IMR-90 (cell line): ENCODE measurements at places on chromosomes 3 and 15. TPM values are rescaled to one million over a fixed set of nuclear protein-coding genes. Genes with fewer than 3 reads are reported as not detected.

DNA sequence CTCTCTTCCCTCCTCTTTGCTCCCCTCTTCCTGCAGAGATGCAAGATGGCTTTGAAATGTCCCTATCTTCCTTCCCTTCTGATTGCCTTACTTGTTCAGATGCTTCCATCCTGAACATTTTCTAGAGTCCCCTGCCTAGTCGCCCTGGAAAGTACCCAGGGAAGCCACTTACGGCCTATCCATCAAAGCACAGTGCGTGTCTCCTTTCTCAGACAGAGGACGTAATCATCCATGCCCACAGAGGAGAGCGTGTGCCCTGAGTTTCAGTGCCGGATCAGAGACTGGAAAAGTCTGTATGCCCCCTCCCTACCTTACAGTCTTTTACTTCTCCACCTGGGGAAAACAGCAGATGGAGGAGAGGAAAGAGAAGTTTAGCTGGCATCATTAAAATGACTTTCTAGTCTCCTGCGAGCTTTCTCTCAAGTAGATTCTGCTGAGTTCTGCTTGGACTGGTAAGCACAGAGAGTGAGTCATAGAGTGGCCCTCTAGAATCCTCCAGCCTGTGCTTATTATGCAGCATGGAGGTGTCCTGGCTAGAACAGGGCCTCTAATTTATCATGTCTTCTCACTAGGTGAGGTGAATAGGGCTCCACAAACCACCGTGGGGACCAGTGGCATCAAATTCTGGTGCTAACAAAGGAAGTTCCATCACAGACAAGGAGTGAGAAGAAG is 114.6 kb downstream of the SLCO3A1 start:
- H3K27ac ChIP-seq, result no peak overlapping the region
- H3K4me3 ChIP-seq, result no peak overlapping the region
- no peaks in the 10 kb centered on the region for H3K36me3 ChIP-seq
- peaks cover 6% of the 10 kb centered on the region; the same call in 1 of the 2 replicates for H3K4me1 ChIP-seq
- H3K27me3 ChIP-seq, result no peaks in the 10 kb centered on the region

GRCh38 chr3:52443268-52443610 is 1.7 kb downstream of the SEMA3G start:
- H3K27me3 ChIP-seq, result no peaks in the 10 kb centered on the region
- DNase-seq, result no peak
- H3K4me3 ChIP-seq, result no peak overlapping the region
- no peaks in the 10 kb centered on the region for H3K36me3 ChIP-seq
- no peaks in the 10 kb centered on the region for H3K4me1 ChIP-seq

The LYZL4 gene
- not detected in 2 replicates for total RNA-seq

GRCh38 chr15:42511007-42511391 is 15.6 kb downstream of the SNAP23 start:
- H3K4me1 ChIP-seq, result peaks cover 16% of the 10 kb centered on the region
- H3K36me3 ChIP-seq, result peaks cover 12% of the 10 kb centered on the region
- no peak overlapping the region; the same call in 1 of the 2 replicates for H3K4me3 ChIP-seq
- peak overlapping the region; percentile 52; the same call in 1 of the 2 replicates for H3K27ac ChIP-seq
- H3K27me3 ChIP-seq, result no peaks in the 10 kb centered on the region
- DNase-seq, result peak; percentile 84

- no peak overlapping the region for H3K27ac ChIP-seq
- no peaks in the 10 kb centered on the region for H3K27me3 ChIP-seq
- no peaks in the 10 kb centered on the region for H3K4me1 ChIP-seq
These were observed 1081.5 kb downstream of the FHIT start for GRCh38 chr3:60169755-60170154.

The TMEM158 gene
- 1.6 and 3.3 TPM in 2 replicates for total RNA-seq

The TMCO5A gene
- total RNA-seq, result not detected in 2 replicates

GRCh38 chr3:149215515-149215914 is 6.1 kb downstream of the CP start:
- no peaks in the 10 kb centered on the region for H3K36me3 ChIP-seq
- no peak overlapping the region for H3K27ac ChIP-seq
- DNase-seq, result no peak
- H3K4me3 ChIP-seq, result no peak overlapping the region
- 0 out of 2 replicates have a peak, but pooled peaks cover 2% of the 10 kb centered on the region for H3K4me1 ChIP-seq
- H3K27me3 ChIP-seq, result no peaks in the 10 kb centered on the region

DNA sequence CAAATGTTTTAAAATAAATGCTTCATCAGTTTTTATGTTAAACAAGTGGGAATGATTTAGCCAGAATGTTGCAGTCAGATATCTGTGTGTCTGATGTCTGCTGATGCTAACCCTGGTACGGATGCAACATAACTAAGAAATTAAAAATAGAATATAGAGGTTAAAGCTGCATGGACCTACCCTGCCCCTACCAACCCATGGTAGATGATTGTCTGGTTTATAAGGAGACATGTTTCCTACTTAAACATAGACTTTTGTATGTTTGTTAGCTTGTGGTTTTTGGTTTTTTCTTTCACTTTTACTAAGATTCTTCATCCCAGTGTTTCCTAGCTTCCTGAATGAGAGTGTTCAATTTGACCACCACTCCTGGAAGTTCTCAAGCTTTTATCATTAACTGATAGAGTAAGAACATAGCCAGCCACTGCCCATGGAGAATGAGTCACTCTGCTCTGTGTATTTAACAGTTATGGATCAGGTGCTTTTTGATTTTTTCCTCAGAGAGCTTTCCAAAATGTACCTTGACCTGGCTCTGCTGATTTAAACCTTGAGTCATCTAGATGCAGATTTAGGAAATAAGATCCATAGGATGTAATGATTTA is 70.7 kb upstream of the VEPH1 start:
- peak; percentile 43 for DNase-seq
- no peaks in the 10 kb centered on the region for H3K36me3 ChIP-seq
- no peaks in the 10 kb centered on the region; the same call in 1 of the 2 replicates for H3K27me3 ChIP-seq
- H3K4me3 ChIP-seq, result no peak overlapping the region

GRCh38 chr3:127065561-127066290 is 82.8 kb downstream of the PLXNA1 start:
- peaks cover 29% of the 10 kb centered on the region for H3K27me3 ChIP-seq

GRCh38 chr15:71251584-71252043 is 136.3 kb downstream of the THSD4 start:
- no peaks in the 10 kb centered on the region for H3K27me3 ChIP-seq
- H3K4me3 ChIP-seq, result no peak overlapping the region

DNA sequence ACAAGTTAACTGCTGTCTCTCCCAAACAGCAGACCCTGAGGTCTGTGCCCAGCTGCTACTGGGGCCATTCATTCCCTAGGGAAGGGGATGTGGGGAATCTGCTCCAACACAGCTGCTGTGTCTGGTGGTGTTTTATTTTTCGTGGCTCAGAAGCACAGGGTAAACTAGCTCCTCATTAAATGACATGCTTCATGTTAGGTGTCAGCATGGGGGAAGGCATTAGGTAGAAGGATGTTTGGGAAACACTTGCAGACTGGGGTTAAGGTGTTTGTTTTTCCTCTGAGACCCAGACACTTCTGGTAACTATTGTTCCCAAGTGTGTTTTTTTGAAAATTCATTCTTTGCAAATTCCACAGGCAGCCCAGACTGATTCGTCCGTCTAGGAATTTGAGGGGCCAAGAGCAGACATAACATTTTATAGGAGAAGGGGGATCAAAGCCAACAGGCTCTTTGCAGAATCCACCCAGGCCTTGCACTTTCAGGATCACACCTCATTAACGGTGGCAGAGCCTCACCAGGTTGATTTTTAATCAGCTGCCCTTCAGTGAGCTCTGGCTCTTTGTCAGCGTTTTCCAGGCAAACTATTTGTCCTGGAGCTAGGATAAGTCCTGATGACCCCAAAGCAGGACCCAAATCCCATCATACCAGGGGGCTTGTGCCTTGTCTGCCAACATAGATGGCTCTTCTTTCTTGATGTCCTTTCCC is 65.4 kb upstream of the ITGA11 start:
- DNase-seq, result peak; percentile 26
- H3K27ac ChIP-seq, result no peak overlapping the region
- H3K4me1 ChIP-seq, result peaks cover 3% of the 10 kb centered on the region; the same call in 1 of the 2 replicates
- peaks cover 18% of the 10 kb centered on the region for H3K27me3 ChIP-seq

GRCh38 chr3:101303089-101303731 is 17.2 kb downstream of the IMPG2 start:
- H3K4me3 ChIP-seq, result peak overlapping the region; percentile 40; the same call in 1 of the 2 replicates
- no peaks in the 10 kb centered on the region for H3K36me3 ChIP-seq
- H3K27me3 ChIP-seq, result no peaks in the 10 kb centered on the region
- no peaks in the 10 kb centered on the region for H3K4me1 ChIP-seq
- peak overlapping the region; percentile 69; the same call in 1 of the 2 replicates for H3K27ac ChIP-seq

- DNase-seq, result no peak
- H3K27ac ChIP-seq, result no peak overlapping the region
- H3K4me1 ChIP-seq, result no peaks in the 10 kb centered on the region
- no peaks in the 10 kb centered on the region for H3K36me3 ChIP-seq
These were observed 174.8 kb downstream of the CHDH start for GRCh38 chr3:53671192-53671960.
